ENCODE measurements at places on chromosomes 1 and 21.
A peak's percentile ranks its signal among the peaks of the same experiment; 100 is the strongest.

DNA sequence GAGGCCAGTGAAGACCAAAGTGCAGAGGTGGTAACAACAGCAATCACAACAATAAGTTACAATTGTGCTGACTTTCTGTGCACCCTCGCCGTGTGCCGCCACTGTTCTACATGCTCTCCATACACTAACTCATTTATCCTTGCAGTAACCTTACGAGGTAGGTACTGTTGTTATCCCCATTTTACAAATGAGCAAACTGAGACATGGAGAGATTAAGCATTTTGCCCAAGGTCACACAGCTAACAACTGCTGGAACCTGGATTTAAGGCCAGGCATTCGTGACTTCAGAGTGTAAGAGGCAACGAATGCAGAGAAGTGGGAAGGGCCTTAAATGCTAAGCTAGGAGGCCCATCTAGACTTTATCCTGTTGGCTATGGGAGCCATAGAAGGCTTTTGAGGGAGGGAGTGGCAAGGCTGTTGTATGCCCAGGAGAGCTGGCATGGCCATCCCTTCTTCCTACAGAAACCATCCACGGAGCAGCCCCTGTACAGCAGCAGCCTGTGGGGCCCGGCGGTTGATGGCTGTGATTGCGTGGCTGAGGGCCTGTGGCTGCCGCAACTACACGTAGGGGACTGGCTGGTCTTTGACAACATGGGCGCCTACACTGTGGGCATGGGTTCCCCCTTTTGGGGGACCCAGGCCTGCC is 36.6 kb downstream of the AZIN2 start:
- DNase-seq = no peak

DNA sequence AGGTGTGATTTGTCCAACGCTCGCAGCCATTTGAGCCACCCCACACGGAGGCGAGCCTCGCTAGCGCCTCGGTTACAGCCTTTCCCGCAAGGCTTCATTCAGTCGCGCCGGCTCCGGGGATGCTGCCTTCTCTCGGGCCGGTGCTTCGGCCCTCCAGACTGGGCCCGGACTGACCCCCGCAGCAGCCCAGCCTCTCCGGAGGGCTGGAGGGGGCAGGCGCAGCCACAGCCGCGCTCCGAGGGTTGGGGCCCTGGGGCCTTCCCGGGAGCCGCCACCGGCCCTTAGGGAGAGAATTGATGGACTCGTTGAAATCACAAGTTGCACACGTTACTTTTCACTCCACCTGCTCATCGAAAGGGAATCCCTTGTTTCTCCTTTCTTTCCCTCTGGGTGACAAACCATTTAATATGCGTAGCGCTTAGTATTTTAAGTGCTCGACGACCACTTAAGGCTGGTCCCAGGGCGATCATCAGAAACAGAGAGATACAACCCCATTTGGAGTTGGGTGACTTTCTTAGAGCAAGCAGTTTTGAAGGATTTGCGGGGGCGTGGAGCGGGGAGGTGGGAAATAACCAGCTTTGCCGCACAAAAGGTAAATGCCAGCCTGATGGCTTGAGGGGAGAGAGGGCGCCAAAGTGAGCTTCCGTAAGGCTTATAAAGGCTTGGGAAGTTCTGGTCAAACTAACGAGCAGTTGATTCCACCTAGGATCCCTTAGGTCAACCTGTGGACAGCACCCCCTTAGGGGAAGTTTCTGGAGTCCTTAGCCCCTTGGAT is 24.6 kb upstream of the ENAH start:
- DNase-seq = no peak

GRCh38 chr1:80818211-80818610 is 982.5 kb upstream of the ADGRL2 start:
- no peak for DNase-seq

DNA sequence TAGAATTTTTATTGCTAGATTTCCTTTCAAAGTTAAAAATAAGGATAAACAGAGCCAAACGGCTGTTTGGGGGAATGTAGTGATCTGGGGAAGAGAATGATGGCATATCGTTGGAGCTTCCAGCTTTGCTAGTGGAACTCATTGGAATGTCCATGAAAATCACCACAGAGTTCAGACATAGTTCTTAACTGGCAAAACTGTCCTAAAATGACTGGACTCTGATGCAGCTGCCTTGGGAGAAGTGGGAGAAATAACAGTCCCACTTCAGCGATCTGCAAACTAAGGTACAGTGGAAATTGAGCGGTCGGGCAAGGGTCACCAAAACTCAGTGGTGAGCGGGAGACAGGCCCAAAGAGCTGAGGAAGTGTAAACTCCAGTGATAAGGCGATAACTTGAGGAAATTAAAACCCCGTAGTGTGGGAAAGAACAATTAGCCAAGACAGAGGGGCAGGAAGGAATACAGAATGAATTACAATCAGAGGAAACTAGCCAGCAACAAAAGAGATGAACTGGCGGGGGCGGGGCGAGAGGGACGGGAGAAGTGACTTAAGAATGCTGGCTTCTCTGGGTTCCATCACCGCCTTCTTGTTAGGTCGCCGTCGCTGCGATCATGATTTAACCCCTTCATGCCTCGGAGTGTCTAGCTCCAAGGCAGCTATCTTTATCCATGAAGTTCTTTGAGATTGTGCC is 89.8 kb upstream of the ARHGAP29 start:
- peak; percentile 27 for DNase-seq

DNA sequence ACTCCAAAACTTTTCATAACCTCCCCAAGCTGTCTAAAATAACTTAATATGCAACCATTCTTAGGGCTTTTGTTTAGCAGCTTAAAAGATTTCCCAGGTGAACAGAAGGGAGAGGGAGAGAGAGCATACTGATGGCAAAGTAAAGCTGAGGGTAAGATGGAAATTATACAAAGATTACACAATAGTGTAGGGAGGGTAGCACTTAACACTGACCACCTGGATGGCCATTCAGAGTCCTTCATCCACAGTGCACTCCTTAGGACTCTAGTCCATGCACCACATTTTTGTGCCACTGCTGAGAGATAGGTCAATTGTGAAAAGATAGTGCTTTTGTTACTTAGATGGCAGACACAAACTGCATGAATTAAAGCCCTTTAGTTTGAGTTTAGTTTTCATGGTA is 574.6 kb downstream of the LMO4 start:
- no peak for DNase-seq

- DNase-seq = no peak
Observed at GRCh38 chr1:65459397-65459768, 38.9 kb downstream of the LEPR start.

DNA sequence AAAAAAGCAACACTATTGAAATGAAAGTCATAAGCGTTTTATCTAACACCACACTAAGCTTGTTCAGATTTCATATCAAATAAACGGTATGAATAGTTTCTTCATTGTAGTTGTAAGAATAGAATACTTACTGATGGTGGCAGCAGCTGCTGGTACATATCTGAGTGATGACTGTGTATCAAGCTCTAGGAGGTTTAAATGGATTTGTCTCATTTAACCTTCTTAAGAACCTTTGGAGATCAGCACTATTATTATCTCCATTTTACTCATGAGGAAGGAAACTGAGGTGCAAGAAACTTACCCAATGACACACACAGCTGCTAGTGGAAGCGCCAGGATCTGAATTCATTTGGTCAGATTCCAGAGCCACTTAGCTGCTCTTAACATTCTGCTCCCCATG is 104.0 kb downstream of the EIF4G3 start:
- DNase-seq = no peak

GRCh38 chr21:46486481-46487126 is 27.9 kb downstream of the DIP2A start:
- DNase-seq = no peak

- no peak for DNase-seq
Observed at GRCh38 chr1:55712148-55712547, 497.0 kb upstream of the USP24 start.

GRCh38 chr1:115090186-115090490 is 835 bp upstream of the TSPAN2 start:
- DNase-seq = no peak

- no peak for DNase-seq
Observed at GRCh38 chr1:209589440-209589839, 5.9 kb downstream of the CAMK1G start.

DNA sequence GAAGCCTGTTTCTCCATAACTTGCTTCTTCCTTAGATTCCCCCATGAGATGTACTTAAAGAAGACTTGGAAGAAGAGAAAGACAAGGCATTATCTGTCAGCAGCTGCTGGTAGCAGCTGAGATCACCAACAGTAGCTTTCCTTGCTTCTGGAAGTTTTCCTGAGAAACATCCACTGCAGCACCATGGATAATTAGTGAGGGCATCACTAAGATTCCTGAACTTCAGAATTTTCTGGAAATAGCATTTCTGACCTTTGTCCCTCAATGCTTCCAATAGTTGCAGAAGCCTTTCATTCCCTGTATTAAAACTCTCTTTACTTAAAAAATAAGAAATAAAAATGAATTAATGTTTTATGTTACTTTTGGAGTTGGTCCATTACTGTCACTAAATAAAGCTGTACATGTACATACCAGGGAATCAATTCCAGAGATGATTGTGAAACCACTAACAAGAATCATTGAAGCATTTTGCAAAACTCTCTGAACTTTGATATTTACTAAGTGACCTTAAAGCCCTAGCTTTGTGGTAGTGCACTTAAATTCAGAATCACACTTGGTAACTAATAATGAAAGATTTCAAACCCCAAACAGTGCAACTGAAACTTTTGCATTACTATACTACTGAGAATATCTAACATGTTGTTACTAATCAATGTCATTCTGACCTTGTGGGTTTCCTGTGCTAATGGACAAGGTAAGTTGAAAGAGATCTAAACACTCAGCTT is at the start of gene CFHR4:
CFHR4 (plus strand) TSS at position 538 of the 725 bp plus-strand sequence; CDS start at position 637, 99 bp downstream.
- DNase-seq = no peak

DNA sequence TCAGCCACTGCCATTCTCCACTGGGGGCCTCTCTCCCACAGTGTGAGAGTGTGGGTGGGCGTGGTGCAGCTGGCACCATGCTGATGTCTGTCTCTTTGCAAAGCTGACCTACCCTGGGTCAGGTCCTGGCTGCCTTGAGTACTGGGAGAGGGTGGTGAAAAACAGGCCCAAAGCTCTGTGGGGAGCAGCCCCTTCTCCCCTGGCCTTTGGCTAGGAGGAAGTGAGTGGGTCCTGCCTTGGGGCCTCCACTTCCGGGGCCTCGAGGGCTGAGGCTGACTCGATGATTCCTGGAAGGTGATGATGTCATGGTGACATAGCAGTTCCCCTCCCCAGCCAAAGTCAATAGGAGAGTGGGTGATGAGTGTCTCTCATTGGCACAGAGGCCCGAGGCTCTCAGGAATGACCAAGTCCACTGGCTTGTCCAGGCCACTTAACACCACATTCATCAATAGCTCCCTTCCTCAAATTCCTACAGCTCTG is 53.0 kb downstream of the IER5 start:
- DNase-seq = no peak

DNA sequence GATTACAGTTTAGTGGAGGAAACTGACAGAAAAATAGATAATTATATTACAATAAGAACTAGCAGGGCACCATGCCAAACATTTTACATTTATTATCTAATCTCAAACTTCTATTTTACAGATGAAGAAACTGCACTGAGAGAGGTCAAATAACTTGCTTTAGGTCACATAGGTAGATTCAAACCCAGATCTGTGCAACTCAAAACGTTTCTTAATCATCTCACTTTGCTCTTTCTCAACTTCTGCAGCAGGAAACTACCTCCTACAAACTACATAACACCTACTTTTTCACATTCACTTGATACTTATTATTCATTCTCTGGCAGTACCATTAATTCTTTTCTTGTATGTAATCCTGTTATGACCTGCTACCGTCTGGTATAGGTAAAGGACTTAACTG is 49.9 kb upstream of the BCL10 start:
- DNase-seq = no peak

GRCh38 chr1:234604495-234605398 is 5.2 kb downstream of the IRF2BP2 start:
- DNase-seq = no peak

DNA sequence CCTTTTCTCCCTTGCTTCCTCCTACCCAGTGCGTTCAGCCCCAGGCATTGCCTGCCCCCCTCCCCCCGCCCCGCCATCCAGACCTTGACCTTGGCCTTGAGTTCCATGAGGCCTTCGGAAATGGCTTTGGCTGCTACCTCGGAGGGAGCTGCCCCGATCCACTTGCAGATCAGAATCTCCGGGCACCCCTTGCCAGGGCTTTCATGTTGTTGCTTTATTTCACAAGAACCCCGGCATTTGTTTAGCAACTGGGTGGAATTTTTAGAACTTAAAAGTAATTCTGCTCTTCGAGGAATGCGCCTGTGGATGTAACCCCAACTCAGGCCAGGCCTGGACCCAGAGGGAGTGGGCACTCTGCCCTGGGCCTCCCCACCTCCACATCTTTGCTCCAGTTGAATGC is 154.1 kb upstream of the TMEM51 start:
- DNase-seq = no peak

DNA sequence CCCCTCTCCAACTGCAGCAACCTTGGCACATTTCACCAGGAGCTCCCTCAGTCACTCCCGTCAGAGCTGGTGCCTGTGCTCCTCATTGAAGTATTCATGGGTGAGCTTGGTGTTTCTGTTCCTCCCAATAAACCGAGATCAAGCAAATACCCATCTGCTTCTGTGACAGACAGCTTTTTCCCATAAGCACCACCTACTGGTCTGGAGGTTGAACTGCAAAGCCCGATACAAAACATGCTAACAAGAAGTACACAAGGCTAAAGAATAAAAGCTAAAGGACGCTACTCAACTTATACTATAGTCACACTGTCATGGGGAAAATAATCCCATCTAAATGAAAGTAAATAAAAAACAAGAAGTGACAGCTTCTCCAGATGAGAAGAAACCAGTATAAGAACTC is 111.9 kb upstream of the C21orf91 start:
- no peak for DNase-seq

DNA sequence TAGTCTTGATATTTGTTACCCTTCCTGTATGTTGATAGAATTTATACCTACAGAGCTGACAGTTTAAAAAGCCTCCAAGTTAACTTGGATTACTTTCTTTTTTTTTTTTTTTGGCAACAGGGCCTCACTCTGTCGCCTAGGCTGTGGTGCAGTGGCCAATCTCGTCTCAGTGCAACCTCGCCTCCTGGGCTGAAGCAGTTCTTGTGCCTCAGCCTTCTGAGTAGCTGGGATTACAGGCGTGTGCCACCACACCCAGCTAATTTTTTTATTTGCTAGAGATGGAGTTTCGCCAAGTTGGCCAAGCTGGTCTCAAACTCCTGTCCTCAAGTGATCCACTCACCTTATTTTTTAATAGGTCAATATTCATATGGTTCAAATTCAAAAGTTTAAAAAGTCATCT is 32.7 kb downstream of the WDTC1 start:
- no peak for DNase-seq
